ENCODE measurements at places on chromosomes 16 and 17.

GRCh38 chr17:79544142-79544914 lies 66.5 kb downstream of the RBFOX3 start:
- no peak for DNase-seq

GRCh38 chr17:68592009-68592408 lies 9.2 kb downstream of the FAM20A start:
- no peak for DNase-seq

DNA sequence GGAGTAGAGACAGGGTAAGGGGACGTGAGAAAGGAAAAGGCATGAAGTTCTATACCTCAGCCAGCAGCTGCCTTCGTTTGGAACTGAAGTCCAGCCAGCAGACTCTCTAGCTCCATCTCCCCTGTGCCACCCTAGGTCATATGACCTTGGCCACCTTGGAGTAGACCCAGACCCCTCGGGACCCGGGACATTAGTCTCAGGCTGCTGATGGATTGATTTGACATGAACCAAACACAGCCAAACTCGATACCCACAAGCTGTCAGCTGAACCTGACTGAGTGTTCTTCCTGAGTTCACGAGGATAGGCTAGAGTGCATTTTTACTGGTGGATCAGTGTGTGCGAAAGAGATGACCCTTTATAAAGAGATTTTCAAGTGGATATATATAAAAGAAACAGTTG lies 68.5 kb downstream of the YPEL2 start:
- DNase-seq: no peak

- no peak for DNase-seq
Measured at GRCh38 chr16:65773301-65773874, 593.1 kb upstream of the CDH5 start.

DNA sequence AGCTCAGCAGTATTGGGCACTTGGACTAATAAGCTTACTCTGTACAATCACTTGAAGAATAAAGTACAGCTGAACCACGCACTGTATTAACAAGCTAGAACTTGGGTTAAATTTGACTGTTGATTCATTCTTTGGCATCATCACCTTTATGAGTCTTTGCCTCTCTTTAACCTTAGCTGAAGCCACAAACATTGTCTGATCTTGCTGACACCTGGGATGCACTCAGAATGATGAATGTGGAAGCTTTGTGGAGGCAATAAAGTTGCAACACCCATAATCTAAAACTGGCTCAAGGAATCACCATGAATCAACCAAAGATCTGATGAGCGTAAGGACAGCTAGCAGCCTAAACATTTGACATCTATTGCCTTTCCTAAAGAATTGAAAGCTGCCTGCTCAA lies 590.6 kb upstream of the SOX9 start:
- DNase-seq: no peak

DNA sequence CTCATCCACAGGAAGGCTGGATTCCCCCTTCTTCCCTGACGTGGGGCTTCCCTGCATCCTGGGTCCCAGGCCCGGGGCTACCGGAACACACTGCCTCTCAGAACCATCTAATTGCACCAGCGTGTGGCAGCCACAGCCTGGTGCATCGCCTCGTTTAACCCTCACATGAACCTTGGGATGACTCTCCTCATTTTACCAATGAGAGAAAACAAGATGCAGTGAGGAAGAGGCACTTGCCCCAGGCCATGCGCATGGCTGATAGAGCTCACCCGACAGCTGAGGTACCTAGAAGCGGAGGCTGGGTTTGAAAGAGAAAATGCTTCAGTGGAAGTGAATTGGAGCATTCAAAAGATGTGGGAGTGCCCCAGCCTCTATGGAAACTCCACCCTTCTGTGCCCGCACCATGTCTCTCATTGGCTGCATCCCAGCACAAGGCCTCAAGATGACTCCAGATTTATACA lies 162.3 kb downstream of the KATNIP start:
- no peak for DNase-seq
